ENCODE measurements at places on chromosomes 4 and X.

DNA sequence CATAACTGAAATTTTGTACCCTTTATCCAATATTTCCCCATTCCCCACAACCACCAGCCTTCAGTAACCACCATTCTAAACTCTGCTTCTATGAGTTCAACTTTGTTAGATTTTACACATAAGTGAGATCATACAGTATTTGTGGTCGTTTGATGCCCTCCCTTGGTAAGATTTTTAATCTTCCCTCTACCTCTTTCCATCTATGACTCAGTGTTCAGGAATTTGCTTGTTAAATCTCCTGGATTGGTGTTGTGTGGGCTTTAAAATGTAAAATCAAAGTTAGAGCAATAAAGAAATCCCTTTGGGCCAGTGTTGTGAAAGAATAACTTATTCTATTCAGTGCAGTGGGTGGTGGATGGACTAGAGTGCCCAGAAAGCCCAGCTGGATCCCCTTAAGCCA is 37.4 kb downstream of the SLC16A2 start:
- DNase-seq = no peak

- no peak for DNase-seq
Observed at GRCh38 chr4:108431986-108432385, 188.4 kb upstream of the RPL34 start.

DNA sequence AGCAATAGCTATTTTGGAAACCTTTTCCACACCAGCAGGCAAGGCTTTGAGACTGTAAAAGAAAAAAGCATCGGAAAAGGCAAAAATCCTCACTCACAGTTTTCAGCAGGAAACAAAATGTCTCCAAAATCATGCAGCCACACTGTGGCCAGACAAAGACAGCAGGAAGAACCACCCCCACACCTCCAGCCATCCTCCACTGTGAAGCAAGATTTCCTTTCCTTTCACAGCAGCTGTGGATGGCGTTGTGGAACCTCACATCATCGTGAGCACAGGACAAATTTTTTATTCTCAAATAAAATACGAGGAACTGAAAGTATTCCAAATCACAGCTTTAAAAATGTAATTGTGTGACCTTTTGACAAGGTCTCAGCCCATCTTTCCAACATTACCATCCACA is 351.7 kb upstream of the NOCT start:
- DNase-seq = no peak

- DNase-seq = no peak
Observed at GRCh38 chr4:63325140-63325539, 1084.1 kb downstream of the TECRL start.

DNA sequence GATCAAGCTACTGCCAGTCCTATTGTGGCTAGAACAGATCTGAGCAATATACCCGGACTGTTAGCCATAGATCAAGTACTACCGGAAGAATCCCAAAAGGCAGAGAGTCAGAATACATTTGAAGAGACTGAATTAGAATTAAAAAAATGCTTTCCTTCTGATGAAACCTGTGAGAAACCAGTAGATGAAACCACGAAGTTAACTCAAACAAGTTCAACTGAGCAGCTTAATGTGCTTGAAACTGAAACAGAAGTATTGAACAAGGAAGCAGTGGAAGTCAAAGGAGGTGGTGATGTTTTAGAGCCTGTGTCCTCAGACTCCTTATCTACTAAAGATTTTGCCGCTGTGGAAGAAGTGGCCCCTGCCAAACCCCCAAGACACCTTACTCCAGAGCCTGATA is 46.8 kb downstream of the WDR44 start:
- no peak for DNase-seq
